ENCODE measurements at places on chromosomes 11 and 22. TPM values are rescaled to one million over a fixed set of nuclear protein-coding genes. Genes with fewer than 3 reads are reported as not detected.

The HORMAD2 gene
- not detected for total RNA-seq

The PDE2A gene
- total RNA-seq: 0.74 TPM

The CCDC73 gene
- not detected for total RNA-seq

The PARVG gene
- 0.21 TPM for total RNA-seq

The DEUP1 gene
- total RNA-seq: not detected

The CHADL gene
- total RNA-seq: 0.33 TPM

The STIP1 gene
- 344 TPM for total RNA-seq

The TECTA gene
- 0.15 TPM for total RNA-seq

The SEZ6L gene
- not detected for total RNA-seq

The SPDYC gene
- not detected for total RNA-seq

The C22orf42 gene
- not detected for total RNA-seq

The CHKB gene
- 43.5 TPM for total RNA-seq

The TNNT3 gene
- total RNA-seq: 0.41 TPM

The FOXR1 gene
- total RNA-seq: not detected

The PDGFD gene
- 1.3 TPM for total RNA-seq

The ADAMTS8 gene
- 0.15 TPM for total RNA-seq

The PGA3 gene
- not detected for total RNA-seq

The NDUFC2 gene
- total RNA-seq: 308 TPM

The SLC22A6 gene
- total RNA-seq: not detected

The C11orf91 gene
- 1.3 TPM for total RNA-seq

The VSIG10L2 gene
- not detected for total RNA-seq

The SF1 gene
- total RNA-seq: 360 TPM

The EMID1 gene
- total RNA-seq: 1.1 TPM

The MMP8 gene
- not detected for total RNA-seq

The PATE4 gene
- total RNA-seq: not detected

The SVIP gene
- 13.4 TPM for total RNA-seq

The KRTAP5-11 gene
- not detected for total RNA-seq

The CCDC81 gene
- 0.49 TPM for total RNA-seq

The YAP1 gene
- total RNA-seq: 158 TPM

The MRPL49 gene
- 111 TPM for total RNA-seq

The HINFP gene
- 52.7 TPM for total RNA-seq

The C11orf97 gene
- total RNA-seq: not detected

The VWCE gene
- 0.51 TPM for total RNA-seq
